CD8-positive, alpha-beta T cell (primary cell): ENCODE measurements at places on chromosomes 3 and 15. TPM values are rescaled to one million over a fixed set of nuclear protein-coding genes. Genes with fewer than 3 reads are reported as not detected.

DNA sequence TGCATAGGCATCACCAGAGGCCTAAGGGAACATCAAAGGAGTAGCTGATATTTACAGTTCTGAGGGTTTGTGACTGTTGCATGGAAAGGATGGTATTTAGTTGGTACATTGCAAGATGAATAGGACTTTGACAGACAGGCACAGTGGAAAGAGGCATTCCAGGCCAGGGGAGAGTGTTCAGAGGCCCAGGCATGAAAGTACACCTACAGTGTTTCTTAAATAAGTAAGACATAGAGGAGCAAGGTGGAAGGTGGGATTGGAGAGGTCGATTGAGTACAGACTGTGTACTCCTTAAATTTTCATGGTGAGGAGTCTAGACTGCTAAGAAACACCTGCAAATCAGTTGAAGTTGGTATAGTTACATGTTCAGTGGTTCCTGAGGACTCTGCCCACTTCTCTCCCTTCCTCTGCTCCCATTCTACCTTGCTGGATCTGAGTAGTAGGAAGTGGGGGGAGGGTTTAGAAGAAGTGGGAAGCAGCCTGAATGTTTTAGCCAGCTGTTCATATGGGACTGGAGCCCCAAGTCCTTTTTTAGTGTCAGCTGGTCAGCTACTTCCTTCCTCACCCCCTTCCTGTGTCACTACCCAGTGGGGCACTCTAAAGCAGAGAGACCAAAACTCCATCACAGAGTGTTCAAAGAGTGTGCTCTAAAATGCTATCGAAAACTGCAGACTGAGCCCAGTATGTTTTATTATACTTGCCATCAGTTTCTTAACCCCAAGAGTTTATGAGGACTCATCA is 14.0 kb downstream of the KLHL18 start:
- DNase-seq: no peak

DNA sequence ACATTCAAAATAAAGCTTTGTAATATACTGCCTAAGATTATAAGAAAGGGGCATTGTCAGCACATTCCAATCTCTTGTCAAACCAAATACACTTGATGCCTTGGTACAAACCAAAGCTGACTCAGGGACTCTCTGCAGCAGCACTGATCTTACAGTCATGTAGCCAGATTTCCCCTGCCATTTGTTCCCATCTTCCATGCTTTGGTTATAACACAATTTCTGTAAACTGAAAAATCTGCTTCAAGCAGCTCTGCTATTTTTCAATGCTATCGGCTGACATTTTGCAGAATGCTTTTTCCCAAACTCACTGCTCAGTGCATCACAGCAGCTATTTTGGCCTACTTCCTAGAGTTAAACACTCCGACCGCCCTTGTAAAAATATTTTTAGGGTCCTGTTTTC is 18.2 kb downstream of the PLOD2 start:
- DNase-seq: no peak

The SKOR1 gene
- 1.8 TPM for total RNA-seq

DNA sequence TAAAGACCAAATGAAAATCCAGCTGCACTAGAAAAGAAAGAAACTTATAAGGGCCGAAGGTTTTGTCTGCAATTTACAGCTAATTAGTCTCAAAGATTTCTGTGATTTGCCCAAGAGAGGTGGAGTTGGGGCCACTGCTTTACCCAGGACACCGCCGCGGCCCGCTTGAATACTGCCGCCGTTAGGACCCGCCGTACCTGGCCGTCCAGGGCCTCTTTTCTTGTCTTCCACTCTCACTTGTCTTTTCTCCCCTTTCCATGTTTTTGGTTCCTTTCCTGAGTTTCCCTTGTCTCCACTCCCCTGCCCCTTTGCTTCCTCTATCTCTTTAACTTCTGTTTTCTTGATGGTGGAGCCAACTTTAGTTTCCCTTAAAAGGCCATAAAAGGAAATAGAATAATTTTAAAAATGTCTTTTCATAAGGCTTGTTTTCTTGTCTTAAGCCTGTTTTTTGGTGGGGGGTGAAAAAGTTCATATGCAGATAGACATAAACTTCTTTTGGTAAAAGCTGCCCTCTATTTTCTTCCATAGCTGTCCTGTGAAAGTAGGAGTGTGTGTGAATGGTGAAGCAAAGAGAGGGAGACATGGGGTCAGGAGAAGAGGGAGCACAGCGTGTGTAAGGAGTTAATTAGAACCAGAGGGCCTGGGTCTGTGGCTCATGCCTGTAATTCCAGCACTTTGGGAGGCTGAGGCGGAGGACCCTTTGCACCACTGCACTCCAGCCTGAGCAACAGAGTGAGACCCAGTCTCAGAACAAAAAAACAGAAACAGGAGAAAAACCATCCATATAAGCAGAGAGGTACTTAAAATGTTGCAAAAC is 16.0 kb upstream of the CCNL1 start:
- DNase-seq: peak; percentile 51

GRCh38 chr3:34268032-34268709 is 469.7 kb downstream of the PDCD6IP start:
- DNase-seq: no peak

GRCh38 chr15:76116138-76116885 is 56.5 kb downstream of the TMEM266 start:
- DNase-seq: no peak

- no peak for DNase-seq
Observed at GRCh38 chr3:18988614-18989229, 159.6 kb upstream of the KCNH8 start.

DNA sequence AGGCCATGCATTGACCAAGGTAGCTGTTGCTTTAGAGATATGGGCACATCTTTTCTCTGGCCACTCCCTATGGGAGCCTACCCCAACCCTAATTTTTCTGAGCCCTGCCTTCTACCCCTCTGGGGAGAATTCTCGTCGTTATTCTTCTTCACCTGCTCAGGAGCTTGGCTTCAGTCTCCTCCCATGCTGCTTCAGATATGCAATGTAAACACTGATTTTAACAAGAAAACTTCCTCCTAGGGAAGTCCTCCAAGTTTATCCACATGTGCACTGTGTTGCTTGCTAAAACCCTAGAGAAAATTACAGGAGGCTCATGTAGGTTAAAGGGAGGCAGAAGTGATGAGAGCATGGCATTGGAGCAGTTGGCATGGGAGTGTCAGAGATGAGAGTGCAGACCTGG is 445.2 kb upstream of the MDFIC2 start:
- no peak for DNase-seq

- DNase-seq: no peak
Observed at GRCh38 chr3:133127381-133127780, 89.2 kb downstream of the TMEM108 start.

DNA sequence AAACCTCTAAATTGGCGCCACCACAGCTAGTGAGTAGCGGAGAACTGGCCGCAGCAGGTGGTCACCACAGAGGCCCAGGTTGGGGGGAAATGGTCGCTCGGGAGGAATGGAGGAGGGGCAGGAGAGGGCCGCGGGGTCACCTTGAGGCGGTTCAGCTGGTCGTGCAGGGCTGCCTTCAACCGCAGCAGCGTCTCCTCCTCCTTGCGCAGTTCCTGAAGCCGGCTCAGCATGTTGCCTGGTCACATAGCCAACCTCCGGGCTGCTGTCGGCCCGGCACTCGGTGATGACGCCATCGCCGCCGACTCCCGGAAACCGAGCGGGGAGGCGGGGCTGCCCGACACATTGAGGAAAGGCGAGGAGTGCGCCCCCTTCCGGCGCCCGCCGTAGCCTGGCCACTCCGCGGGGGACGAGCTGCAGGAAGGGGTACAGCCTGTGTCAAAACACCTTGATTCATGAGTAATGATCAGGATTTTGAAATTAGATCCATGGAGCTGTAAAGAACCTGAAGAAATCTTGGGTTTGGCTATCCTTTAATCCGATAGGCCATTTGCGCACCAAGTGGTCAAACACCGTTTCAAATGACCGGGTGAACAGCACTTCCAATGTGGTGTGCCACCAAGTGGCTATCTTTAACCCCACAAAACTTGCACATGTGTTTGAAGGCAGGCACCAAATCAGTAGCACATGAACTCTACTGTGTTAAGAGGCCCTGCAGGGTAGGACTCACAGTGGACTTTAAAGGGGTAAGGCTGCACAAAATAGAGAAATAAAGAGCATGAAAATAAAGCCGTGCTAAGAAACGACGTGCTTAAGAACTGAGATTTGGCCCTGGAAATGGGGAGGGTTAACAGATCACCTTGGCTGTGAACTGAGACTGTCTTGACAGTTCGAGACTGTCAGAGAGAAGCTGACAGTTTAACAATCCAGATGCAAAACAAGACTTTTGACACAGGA is at the start of gene SNAPC5:
Gene SNAPC5 (minus strand): TSS at position 261 of the 954 bp plus-strand sequence. CDS start 31 bp downstream, at position 230.
- DNase-seq: peak; percentile 99

The CDHR4 gene
- 0.17 TPM for total RNA-seq

DNA sequence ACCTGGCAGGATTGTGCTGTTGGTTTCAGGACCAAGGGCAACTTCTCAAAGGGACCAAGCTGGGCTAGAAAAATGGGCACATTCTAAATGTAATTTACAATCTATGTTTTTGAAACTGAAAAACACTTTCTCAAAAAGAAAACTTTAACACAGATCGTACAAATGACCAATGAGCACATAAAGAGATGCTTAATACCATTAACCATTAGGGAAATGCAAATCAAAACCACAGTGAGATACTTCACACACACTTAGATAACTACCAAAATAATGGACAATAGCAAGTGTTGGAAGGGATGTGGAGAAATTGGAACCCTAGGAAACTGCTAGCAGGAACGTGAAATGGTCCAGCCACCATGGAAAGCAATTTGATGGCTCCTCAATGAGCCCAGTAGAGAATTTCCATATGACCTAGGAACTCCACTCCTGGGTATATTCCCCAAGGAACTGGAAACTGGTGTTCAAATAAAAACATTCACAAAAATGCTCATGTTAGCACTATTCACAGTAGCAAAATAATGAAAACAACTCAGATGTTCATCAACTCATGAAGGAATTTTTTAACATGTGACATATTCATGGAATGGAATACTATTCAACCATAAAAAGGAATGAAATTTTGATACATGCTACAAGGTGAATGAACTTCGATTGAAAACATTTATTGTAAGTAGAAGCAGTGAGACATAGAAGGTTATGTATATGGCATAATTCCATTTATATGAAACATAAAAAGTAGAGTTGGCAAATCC is 288.3 kb upstream of the NR2F2 start:
- no peak for DNase-seq

The AGBL1 gene
- total RNA-seq: not detected

The CCR2 gene
- total RNA-seq: 0.67 TPM

DNA sequence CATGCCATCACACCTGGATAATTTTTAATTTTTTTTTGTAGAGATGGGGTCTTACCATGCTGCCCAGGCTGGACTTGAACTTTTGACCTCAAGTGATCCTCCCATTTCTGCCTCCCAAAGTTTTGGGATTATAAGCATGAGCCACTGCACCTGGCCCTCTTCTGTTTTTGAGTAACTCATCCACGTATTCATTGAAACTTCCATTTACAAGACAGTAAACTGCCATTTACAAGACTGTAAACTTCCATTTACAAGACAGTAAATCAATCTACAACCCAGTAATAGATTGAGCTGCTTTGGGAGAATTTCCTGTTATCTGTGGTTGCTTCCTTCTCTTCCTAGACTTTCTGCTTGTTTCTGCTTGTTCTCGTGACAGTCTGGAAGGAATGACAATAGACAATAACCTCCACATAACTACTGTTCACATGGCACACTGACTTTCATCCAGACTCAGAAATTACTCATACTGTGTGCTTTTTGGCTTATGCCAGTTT is 114.7 kb upstream of the CCNL1 start:
- DNase-seq: no peak

The PPP1R14D gene
- not detected for total RNA-seq

DNA sequence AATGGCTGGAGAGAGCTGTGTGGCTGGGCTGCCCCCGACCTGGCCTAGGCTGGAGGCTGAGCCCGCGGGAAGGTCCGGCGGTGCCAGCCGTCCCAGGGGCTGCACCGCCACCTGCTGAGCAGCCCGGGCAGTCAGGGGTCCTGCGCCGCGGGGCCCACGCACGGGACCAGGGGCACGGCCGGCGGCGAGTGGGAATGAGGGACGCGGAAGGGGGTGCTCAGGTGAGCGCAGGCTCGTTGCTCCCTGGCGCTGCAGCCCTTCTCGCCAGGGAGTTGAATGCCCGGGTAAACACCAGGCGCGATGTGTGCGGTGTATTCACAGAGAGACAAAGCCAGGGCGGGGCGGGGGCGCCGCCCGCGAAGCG is 666 bp upstream of the SEMA3F start:
- DNase-seq: no peak

The ZNF80 gene
- total RNA-seq: 1.6 TPM

The ITIH3 gene
- not detected for total RNA-seq
